ENCODE measurements at places on chromosomes 2 and 18.

GRCh38 chr2:80852808-80853139 is 548.2 kb upstream of the LRRTM1 start:
- no peaks in the 10 kb centered on the region for H3K36me3 ChIP-seq
- no peak overlapping the region for H3K4me3 ChIP-seq
- no peak overlapping the region for H3K27ac ChIP-seq
- no peaks in the 10 kb centered on the region for H3K4me1 ChIP-seq

- no peaks in the 10 kb centered on the region for H3K4me1 ChIP-seq
- no peak for DNase-seq
- H3K4me3 ChIP-seq, result no peak overlapping the region
- no peaks in the 10 kb centered on the region for H3K27me3 ChIP-seq
These were observed 71.9 kb downstream of the LRP2 start for GRCh38 chr2:169290433-169290832.

GRCh38 chr2:239903803-239904202 is 121.3 kb downstream of the NDUFA10 start:
- H3K4me1 ChIP-seq, result no peaks in the 10 kb centered on the region
- DNase-seq, result no peak
- H3K36me3 ChIP-seq, result no peaks in the 10 kb centered on the region
- H3K27me3 ChIP-seq, result peaks cover 8% of the 10 kb centered on the region
- no peak overlapping the region for H3K27ac ChIP-seq

GRCh38 chr18:27564066-27564465 is 379.0 kb upstream of the CHST9 start:
- no peak overlapping the region for H3K27ac ChIP-seq
- no peaks in the 10 kb centered on the region for H3K36me3 ChIP-seq
- H3K4me1 ChIP-seq, result no peaks in the 10 kb centered on the region
- H3K27me3 ChIP-seq, result no peaks in the 10 kb centered on the region
- no peak for DNase-seq

- no peaks in the 10 kb centered on the region for H3K36me3 ChIP-seq
- DNase-seq, result no peak
- peaks cover 5% of the 10 kb centered on the region for H3K27me3 ChIP-seq
- H3K4me3 ChIP-seq, result no peak overlapping the region
- H3K4me1 ChIP-seq, result peaks cover 15% of the 10 kb centered on the region
These were observed 119.6 kb downstream of the MTX2 start for GRCh38 chr2:176388861-176389260.

GRCh38 chr2:134679745-134680144 is 39.1 kb downstream of the TMEM163 start:
- no peaks in the 10 kb centered on the region for H3K36me3 ChIP-seq
- no peak overlapping the region for H3K4me3 ChIP-seq
- no peak overlapping the region for H3K27ac ChIP-seq
- no peak for DNase-seq
- H3K27me3 ChIP-seq, result no peaks in the 10 kb centered on the region
- H3K4me1 ChIP-seq, result no peaks in the 10 kb centered on the region
